ENCODE measurements at places on chromosomes 6 and 20.

DNA sequence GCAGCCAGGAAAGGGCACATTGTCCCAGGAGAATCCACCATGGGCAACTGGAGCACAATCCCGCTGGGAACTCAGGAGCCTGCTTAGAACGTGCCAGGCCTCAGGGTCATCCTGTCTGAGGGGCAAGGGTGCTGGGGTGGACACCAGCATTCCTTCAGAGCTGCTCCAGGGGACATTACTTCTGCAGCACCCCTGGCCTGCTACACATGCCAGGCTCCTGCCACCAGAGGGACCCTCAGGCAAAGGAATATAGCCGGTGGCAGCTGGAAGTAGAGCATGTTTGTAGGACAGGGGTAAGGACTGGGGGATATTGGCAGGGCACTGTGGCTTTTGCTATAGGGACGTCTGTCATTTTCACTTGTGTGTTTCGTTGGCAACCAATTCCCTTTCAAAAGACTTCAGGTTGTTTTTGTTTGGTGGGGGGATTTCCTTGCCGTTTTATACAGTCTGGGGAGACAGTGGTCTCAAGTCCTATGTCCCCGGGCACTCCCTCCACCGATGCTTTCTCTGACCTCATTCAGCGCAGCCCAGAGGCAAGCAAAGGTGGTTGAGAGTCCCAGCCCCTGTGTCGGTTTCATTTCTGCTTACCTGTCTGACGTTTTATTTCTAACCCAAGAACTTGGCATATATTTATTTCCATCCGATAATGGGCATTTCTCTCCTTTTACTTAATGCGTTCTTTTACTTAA, 130.8 kb downstream of the JPH2 start:
- no peak for DNase-seq

GRCh38 chr20:64229507-64230061, 26.0 kb upstream of the PCMTD2 start:
- DNase-seq = no peak

DNA sequence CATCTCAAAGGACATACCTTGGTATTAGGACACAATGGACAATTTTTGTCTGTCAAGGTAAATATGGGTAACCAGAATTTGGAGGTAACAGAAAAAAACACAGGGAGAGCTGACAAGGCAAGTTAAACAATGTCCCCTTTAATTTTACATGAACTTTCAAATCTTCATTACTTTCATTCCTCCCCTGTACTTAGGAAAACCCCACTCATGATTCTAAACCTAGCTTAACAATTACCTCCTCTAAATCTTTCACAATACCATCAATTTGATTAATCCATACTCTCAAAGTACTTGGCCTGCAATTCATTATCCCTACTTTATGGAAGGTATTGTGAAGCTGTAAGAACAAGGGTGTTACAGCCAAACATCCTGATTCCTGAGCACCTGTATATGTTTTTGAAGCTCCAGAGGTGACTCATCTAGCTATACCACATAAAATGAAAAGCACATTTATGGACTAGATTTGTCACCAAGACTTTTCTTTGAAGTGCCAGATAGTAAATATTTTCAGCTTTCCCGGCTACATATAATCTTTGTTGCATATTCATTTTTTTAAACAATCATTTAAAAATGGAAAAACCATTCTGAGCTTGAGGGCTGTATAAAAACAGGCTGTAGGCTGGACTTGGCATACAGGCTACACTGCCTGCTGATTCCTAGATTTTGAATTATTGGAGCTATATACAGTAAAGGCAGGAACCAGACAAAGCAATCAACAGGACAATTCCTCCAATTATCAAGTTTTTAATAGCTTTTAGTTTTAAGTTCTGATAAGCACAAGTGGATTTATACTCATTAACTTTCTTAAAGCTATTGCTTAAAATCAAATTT, 22.9 kb downstream of the DEK start:
- no peak for DNase-seq

GRCh38 chr6:151372164-151372563, 19.2 kb downstream of the ZBTB2 start:
- no peak for DNase-seq

DNA sequence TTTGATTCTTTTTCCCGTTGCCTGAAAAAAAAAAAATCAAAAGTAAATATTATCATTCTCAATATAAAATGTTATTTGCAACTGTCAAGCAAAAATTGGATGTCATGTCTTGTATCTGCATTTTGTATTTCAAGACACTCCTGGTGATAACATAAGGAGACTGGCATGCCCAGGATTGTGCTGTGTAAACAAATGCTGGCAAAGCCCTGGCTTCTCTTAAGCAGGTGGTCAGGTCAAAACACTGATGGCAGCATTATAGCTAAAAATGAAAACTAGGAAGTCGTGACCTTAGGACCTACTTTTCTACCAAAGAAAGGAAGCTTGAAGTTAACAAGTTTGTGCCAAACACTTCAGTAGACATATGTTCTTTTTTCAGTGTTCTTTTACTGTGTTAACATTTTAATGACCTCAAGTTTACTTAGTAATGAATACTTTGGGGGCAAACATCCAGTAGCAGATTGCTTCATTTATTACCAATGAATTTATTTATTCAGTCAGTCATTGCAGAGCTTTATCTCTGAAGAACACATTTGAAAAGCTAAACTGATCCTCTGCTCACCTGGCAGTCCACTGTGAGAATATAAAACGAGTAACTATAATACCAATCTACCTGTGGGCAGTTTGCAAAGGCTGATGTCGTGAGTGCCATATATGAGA, 243.1 kb upstream of the FLRT3 start:
- DNase-seq = no peak

- no peak for DNase-seq
Measured at GRCh38 chr20:39549733-39550132, 587.6 kb downstream of the DHX35 start.

DNA sequence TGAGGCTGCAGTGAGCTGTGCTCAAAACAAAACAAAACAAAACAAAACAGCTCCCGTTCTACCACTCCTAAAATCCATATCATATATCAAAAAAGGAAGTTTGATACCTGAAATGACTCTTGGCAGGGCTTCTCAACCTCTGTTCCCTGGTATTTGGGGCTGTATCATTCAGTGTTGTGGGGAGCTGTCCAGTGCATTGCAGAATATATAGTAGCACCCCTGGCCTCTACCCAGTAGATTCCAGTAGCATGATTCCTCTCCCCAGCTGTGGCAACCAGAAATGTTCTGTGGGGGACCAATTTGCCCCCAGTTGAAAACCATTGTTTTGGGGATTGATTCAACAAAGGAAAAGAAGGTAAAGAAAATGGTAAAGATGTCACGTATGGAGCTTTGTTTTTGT, 238.9 kb downstream of the PRL start:
- no peak for DNase-seq

DNA sequence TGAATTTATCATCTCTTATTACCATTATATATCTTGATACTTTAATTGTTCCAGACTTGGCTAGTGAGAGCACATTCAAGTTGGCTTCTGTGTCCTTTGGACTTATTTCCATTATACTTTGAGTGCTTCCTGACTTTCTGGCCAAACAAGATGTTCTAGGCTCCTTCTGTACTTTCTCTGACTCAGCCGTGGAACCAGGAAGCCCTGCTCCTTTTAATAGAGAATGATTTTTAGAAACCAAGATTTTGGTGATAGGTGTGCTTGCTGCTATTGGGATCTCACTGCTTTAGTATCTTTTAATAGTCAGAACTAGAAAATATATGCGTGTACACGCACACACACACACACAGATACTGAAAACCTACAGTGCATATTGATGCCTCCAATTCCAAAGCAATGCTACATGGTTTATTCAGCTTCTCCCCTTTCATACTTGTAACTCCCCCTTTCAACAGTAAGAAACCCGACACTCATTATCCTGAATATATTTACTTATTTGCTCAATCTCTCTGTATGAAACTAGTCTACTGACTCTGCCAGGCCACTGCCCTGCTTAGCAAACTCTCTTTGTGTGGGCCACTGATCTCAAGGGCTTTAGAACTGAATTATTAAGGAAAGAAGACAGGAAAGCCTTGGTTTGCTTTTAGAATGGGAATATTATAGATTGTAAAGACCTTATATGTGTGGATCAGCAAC, 42.7 kb upstream of the EZR start:
- no peak for DNase-seq

- DNase-seq = no peak
Measured at GRCh38 chr6:36544228-36544627, 3.1 kb downstream of the STK38 start.

GRCh38 chr20:47970282-47970903, 185.1 kb upstream of the SULF2 start:
- no peak for DNase-seq

GRCh38 chr6:148288541-148288940, 54.1 kb upstream of the SASH1 start:
- DNase-seq = no peak

- DNase-seq = no peak
Measured at GRCh38 chr6:73169633-73170032, 55.7 kb downstream of the KHDC1L start.

DNA sequence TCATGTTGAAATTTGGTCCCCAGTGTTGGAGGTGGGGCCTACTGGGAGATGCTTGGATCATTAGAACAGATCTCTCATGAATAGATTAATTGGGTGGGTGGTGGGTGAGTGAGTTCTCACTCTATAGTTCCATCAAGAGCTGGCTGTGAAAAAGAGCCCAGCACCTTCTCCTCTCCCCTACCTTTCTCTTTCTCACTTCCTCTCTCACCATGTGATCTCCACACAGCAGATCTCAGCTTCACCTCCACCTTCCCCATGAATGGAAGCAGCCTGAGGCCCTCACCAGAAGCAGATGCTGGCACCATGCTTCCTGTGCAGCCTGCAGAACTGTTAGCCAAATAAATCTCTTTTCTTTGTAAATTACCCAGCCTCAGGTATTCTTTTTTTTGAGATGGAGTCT, 12.9 kb upstream of the GMNN start:
- no peak for DNase-seq

DNA sequence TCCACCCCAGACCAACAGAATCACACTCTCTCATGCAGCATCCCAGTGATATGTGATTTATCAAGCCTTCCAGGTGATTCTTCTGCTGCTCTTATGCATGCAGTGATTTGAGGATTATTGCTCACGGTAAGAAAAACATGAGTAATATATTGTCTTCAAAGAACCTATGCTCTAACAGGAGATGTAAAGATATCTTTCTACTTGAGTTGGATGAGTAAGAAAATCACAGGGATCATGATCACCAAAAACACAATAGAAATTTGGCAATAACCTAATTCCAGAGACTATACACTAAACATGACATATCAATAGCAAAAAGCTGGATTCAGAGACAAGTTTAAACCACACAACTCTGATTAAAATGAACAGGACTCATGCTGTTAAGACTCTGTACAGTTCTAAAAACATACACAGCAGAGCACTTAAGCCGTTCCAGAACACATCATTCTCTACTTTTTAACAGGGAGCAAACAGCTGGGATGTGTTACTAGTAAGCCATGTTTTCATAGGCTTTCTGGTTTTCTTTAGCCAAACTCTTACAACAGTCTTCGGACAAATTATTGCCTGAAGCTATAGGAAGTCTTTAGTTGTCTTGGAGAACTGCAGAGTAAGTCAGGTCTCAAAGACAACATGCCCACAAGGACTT, 568.6 kb downstream of the HAO1 start:
- no peak for DNase-seq

GRCh38 chr6:43488667-43489276, 11.4 kb downstream of the TJAP1 start:
- no peak for DNase-seq

- no peak for DNase-seq
Measured at GRCh38 chr6:134074151-134075055, 22.0 kb upstream of the SLC2A12 start.

DNA sequence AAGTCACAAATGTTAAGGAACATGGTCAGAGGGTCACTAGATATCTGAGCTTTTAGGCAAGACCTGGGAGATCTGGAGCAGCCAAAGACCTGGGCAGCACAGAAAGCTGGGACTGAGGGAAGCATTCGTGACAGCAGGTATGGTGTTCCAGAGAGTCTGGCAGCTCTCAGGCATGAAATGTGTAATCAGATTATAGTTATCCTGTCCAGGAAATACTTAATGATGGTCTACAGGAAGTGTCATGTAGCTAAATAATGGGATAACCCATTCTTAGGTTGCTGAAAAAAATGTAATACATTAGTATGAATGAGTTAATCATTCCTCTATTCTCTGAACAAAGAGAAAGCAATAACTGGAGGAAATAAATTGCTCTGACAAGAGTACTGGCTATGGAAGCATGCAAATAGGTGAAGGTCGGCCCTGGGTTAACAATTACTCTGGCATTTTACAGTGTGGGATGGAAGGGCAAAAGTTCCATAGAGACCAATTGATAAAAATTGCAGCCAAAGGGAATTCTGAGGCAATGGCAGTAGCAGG, 740.5 kb downstream of the CBLN4 start:
- no peak for DNase-seq

GRCh38 chr6:80608881-80609280, 502.4 kb downstream of the BCKDHB start:
- no peak for DNase-seq

DNA sequence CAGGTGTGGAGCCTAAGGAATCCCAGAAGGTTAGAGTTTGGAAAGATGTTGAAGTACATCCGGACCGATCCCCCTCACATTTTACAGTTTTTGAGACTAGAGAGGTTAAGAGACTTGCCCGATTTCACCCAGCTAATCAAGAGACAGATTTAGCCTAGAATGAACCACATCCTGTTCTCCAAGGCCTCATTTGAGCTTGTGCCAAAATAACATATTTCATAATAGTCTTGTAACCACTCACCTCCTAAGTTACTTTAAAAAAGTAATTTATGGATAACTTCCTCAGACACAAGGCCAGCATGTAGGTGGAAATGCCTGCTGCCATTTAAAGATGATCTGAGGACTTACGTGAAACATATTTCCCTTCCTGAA, 39.8 kb upstream of the ARHGAP18 start:
- no peak for DNase-seq

- DNase-seq = no peak
Measured at GRCh38 chr6:43434001-43434840, 6.9 kb downstream of the ABCC10 start.

- DNase-seq = no peak
Measured at GRCh38 chr6:141326925-141327324, 805.8 kb upstream of the GJE1 start.

- DNase-seq = no peak
Measured at GRCh38 chr6:139941826-139942225, 567.4 kb upstream of the CITED2 start.

GRCh38 chr6:120230008-120230407, 880.4 kb upstream of the MAN1A1 start:
- DNase-seq = no peak

- no peak for DNase-seq
Measured at GRCh38 chr6:43399932-43400487, 27.3 kb upstream of the ABCC10 start.

GRCh38 chr6:15312500-15312899, 66.6 kb downstream of the JARID2 start:
- DNase-seq = no peak

DNA sequence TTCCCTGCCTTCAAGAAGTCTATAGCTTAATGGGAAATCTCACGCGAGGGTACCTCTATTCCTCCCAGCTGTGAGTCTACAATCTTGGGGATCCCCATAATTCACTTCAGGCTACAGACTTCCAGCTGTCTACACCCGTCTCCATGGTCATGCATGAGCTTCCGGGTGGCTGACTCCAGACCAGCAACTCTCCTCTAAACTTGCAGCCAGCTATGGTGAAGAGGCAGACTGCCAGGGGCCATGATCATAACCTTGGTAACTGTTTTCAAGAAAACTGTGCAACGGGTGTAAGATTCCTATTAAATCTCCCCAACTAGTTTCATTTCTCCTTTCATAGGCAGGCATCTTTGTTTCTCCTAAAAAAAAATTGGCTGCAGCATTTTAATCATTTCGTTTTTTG, 534.4 kb upstream of the CHD6 start:
- no peak for DNase-seq

Data from kidney epithelial cell (primary cell).